ENCODE measurements at places on chromosomes 13 and 19.

- DNase-seq: no peak
Observed at GRCh38 chr13:40316301-40316700, 350.1 kb downstream of the FOXO1 start.

- no peak for DNase-seq
Observed at GRCh38 chr13:26343816-26344215, 89.9 kb downstream of the CDK8 start.

DNA sequence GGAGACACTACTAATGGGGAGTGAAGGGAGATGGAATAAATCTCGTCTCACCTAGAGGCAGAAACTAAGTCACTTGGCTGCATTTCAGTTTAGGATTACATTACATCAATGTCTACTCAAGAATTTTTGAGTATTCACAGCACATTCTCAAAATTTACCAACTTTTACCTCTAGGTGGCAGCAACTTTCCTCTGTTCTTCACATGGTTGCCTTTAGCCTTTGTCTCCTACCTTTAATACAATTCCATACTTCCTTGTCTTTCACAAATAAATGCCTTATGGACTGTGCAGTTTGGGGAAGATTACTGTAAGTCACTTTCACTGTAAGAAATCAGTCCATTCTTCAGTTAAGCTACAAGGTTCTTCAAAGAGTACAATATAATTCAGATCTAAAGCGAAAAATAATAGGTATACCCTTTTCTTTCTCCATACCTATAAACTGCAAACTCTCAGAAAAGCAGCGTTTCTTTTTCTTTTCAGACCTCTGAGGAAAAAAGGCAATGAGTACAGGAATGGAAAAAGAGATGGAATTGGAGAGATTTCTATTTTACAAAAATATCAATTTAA, 379.4 kb downstream of the KLF12 start:
- DNase-seq: peak; percentile 30

GRCh38 chr13:46317120-46317519, 69.9 kb downstream of the RUBCNL start:
- no peak for DNase-seq

GRCh38 chr13:36834299-36834698, 15.3 kb downstream of the RFXAP start:
- no peak for DNase-seq

DNA sequence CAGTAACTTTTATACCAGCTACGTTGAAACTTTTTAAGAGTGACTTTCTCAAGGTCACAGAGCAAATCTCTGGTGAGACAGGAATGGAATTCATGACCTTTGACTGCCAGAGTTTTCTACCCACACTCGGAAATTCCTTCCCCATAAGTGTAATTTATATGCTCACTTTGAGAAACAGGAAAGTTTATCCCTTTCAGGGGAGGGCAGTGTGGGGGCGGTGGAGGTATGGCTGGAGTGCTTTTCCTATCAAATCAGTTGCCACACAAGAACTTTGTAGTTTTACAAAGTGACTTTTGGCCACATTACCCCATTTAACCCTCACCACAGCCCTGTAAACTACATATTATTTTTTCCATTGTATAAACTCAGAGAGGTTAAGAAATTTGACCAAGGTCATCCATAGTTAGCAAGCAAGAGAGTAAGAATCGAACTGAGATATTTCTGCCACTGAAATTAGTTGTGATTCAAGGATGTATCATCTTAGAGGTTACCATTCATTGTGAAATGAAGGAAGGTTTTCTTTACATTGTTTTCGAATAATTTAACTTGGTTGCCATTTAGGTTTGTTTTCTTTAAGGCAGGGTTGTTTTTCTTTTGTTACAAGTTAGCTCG, 5.9 kb downstream of the KLF12 start:
- DNase-seq: no peak

DNA sequence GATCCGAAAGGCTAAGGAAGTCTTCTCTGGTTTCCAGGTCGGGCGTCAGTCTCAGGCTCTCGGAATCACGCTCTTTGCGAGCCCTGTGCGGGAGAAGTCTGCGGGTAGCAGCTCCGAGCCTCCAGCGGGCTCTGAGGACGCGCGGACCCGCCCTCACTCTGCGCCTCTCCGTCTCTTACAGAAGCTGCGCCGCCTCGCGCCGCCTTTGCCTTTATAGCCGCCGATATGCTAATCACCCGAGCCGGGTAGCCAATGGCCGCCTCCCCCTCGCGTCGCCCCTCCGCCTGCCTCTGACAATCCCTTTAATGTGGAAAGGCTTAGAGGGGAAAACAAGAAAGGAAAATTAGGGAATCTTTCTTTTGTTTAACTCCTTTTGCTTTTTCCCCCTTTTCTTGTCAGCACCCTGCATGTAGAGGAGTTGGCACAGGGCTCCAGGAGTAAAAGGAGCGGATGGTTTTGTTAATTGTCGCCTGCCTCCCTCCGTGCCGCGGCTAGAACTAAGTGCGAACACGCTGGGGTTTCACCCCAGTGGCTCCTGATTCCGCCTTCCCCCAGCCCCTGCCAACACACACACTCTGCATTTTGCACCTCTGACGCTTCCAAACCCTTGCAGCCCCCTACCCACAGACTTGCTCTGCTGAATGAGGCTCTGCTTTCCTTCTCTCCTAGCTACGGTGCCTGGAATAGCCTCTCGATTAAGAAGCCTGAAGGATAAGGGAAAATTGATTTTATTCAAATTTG, at the start of gene PCDH8:
Gene PCDH8 (minus strand): TSS at position 186 of the 741 bp plus-strand sequence. CDS start 204 bp downstream, outside the sequence.
- peak; percentile 93 for DNase-seq

- no peak for DNase-seq
Observed at GRCh38 chr13:31556376-31556775, 182.9 kb upstream of the RXFP2 start.

DNA sequence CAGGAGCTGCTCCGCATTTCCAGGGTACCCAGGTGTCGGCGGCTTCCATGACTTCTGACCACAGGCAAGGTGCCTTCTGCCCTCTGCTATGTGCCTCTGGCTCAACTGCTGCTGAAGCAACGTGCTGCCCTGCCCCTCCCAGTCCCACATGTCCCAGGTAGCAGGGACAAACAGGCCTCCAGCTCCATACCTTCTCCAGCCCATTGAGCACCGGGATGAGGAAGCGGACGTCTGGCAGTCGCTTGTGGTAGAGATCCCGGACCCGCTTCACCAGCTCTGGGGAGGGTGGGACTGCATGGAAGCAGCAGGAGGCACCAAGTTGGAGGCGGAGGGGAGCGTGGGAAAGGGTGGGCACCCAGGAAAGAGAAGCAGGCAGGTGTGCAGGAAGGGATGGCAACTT, 8.1 kb upstream of the RSPH6A start:
- DNase-seq: no peak

GRCh38 chr13:37138169-37138568, 32.7 kb upstream of the CSNK1A1L start:
- no peak for DNase-seq

DNA sequence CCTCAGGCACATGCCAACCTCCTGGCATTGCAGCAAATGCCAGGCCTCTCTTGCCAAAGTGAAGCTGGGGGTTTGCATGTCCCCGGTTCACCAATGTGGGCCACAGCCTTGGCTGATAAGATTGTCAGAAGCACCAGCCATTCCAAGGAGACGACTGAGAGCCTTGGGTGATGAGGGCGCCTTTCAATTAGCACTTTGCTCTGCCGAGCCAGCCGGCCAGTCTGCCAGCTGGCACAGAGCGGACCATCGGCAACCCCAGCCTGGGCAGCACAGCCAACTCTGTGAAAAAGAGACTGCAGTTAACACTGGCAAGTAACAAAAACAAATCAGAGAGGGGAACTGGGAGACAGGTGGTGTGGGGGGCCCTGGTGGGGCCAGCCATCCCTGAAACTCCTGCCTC, 67.3 kb downstream of the EFNB2 start:
- no peak for DNase-seq

GRCh38 chr13:22210134-22210930, 539.5 kb downstream of the FGF9 start:
- no peak for DNase-seq
